ENCODE measurements at places on chromosomes 16 and 17.

DNA sequence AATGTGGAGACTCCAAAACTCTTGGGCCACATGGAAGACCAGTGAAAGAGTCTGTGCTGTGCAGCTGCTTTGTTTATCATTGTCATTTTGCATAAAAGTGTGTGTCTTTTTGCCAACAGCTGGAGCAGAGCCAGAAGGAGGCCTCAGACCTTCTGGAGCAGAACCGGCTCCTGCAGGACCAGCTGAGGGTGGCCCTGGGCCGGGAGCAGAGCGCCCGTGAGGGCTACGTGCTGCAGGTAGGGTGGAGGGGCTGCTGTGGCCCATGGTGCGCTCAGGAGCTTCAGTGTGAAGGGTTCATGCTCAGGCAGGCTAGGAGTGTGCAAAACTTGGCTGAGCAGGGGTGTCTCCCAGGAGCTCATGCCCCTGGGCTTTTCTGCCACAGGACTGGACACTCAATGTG is 45.0 kb downstream of the PLD6 start:
- no peak for DNase-seq

- no peak for DNase-seq
Measured at GRCh38 chr16:381789-382717, at the start of gene PGAP6. PGAP6 (minus strand) TSS chr16:381978; CDS start chr16:381821, 157 bp downstream.

DNA sequence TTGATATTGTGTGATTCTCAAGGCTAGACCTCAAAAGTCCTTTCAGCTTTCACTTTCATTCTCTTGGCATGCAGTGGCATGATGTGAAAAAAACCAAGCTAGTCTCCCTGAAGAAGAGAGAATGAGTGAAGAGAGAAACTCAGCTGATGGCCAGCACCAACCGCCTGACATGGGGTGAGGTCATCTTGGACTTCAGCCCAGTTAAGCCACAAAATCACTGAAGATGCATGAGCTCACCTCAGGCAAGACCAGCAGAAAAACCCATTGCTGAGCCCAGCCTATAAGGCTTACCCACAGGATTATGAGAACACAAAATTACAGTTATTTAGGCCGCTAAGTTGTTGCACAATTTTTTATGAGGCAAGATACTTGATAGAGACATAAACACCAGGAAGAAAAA is 496.5 kb downstream of the TOX3 start:
- DNase-seq = no peak

- no peak for DNase-seq
Measured at GRCh38 chr17:51091635-51092034, 29.0 kb downstream of the SPAG9 start.

Measured in NCI-H1417 treated with DMSO at 0.1 percent for 48 hours (cell line).